Fibroblast of lung (primary cell): ENCODE measurements at places on chromosomes 13 and 19.

DNA sequence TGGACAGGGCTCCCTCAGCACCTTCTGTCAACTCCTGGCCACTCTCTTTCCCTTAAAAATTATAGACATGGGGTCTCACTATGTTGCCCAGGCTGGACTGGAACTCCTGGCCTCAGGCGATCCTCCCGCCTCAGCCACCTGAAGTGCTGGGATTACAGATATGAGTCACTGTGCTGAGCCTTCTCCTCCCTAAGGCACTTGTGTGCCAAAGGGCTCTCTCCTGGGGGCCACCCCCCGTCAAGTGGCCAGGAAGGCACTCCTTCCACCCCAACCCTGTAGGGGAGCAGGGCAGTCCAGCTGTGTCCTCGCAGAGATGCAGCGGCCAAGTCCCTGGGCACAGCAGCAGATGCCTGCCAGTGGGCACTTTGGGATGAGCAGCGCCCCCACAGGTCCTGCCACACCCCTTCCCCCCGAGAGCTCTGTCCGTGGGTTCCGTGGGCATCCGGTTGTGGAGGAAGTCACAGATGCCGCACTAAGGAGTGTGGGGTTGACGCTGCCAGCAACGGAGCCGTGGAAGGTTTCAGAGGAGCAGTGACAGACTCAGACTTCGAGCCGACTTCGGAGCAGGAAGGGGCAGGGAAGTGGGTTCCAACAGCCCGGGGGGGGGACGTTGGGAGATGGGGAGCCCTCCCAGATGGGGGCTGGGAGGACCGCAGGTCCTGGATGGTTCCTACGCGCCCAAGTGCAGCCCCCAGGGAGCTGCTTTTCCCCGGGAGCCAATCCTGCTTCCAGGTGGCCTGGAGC lies 3.3 kb upstream of the UQCR11 start:
- H3K27ac ChIP-seq = no peak overlapping the region
- H3K27me3 ChIP-seq = no peaks in the 10 kb centered on the region
- no peaks in the 10 kb centered on the region for H3K4me1 ChIP-seq
- DNase-seq = no peak
- no peak overlapping the region for H3K4me3 ChIP-seq
- peaks cover 24% of the 10 kb centered on the region for H3K36me3 ChIP-seq

- no peak for DNase-seq
- H3K27ac ChIP-seq = no peak overlapping the region
- H3K4me3 ChIP-seq = no peak overlapping the region
Measured at GRCh38 chr19:12543855-12544254, 7.4 kb downstream of the ZNF564 start.

- no peak overlapping the region for H3K4me3 ChIP-seq
Measured at GRCh38 chr13:94177041-94177440, 302.4 kb downstream of the DCT start.

GRCh38 chr19:49403404-49404187 lies 15.5 kb downstream of the KASH5 start:
- H3K27me3 ChIP-seq = peaks cover 10% of the 10 kb centered on the region
- no peaks in the 10 kb centered on the region for H3K36me3 ChIP-seq
- peak; percentile 16 for DNase-seq
- H3K27ac ChIP-seq = no peak overlapping the region
- no peaks in the 10 kb centered on the region for H3K4me1 ChIP-seq
- H3K4me3 ChIP-seq = no peak overlapping the region

DNA sequence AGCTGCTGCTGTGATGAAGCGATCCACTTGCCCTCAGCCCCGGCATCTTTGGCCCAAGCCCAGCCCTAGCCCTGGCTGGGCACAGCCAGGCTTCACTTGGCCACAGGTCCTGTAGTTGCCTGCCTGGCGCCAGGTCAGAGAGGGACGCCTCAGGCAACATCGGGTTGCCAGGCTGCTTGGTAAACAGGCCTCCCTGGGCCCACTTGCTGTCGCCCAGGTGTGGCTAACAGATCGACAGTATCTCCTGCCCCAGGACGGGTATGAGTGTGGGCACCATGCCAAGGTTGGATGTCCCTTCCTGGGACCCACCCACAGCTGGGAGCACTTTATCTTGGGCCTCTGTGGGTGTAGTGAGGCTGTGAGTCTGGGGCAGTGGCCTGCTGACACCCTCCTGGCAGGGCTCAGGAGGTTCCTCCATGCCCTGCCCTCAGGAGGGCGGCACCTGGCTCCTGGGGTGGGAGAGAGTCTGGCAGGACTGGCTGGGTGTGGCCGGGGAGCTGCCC lies 27.8 kb downstream of the CARM1 start:
- no peak overlapping the region for H3K4me3 ChIP-seq
- no peaks in the 10 kb centered on the region for H3K27me3 ChIP-seq
- no peak overlapping the region for H3K27ac ChIP-seq
- DNase-seq = no peak

GRCh38 chr19:46447824-46448223 lies 19.1 kb upstream of the PNMA8C start:
- no peak overlapping the region for H3K27ac ChIP-seq
- H3K27me3 ChIP-seq = no peaks in the 10 kb centered on the region
- no peaks in the 10 kb centered on the region for H3K4me1 ChIP-seq
- no peaks in the 10 kb centered on the region for H3K36me3 ChIP-seq
- no peak overlapping the region for H3K4me3 ChIP-seq

DNA sequence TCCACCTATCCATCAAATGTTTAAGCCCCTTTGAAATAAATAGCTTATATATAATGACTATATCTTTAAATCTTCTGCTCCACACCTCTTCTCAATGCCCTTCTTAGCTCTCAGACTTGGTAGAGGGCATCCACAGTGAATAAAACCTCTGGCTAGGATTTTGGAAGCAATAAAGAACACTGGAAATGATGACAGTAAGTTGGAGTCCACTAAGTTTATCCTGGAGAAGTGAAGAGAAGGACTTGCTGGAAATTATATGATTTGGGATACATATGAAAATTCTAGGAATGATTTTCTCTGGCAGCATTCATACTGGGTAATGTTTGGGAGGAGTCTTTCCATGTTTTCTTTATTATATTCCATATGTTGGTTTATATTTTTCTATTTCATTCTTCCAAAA lies 133.5 kb upstream of the KL start:
- H3K4me3 ChIP-seq = no peak overlapping the region
- H3K4me1 ChIP-seq = no peaks in the 10 kb centered on the region
- H3K27me3 ChIP-seq = no peaks in the 10 kb centered on the region
- H3K27ac ChIP-seq = no peak overlapping the region

DNA sequence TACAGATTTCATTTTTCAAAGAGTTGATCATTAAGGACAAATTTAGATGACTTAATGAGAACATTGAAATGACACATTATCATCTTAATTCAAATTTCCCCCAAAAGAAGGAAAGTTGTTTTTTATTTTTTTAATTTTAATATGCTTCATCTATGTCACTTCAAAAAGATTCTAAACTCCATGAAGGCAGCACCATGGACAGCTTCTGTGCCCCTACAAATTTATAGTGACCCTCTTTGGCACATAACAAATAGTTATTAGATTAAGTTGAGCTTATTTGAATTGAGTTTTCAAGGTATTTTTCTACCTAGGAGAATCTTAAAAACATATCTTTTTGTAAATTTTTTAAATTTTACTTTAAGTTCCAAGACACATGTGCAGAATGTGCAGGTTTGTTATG lies 198.6 kb downstream of the DCT start:
- H3K27ac ChIP-seq = no peak overlapping the region
- no peaks in the 10 kb centered on the region for H3K4me1 ChIP-seq
- no peak overlapping the region for H3K4me3 ChIP-seq
- H3K36me3 ChIP-seq = no peaks in the 10 kb centered on the region
- no peak for DNase-seq
- no peaks in the 10 kb centered on the region for H3K27me3 ChIP-seq

DNA sequence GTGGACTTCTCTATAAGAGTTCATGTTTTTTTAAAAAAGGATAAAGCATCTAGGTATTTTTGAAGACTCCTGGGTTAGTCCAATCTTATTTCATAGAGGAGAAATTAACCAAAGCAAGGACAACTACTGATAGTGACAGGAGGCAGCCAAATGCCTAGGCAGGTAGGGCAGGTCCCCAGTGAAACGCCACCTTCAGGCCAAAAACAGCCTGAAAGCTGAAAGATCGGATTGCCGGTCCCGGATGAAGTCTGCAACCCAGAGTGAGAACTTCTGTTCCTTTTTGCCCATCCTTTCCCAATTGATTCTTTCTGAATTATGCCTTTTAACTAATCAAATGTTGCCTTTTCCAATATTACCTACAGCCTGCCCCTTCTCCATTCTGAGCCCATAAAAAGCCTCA lies 6.1 kb upstream of the GGACT start:
- H3K27ac ChIP-seq = no peak overlapping the region
- peaks cover 2% of the 10 kb centered on the region for H3K4me1 ChIP-seq
- no peaks in the 10 kb centered on the region for H3K27me3 ChIP-seq
- no peak for DNase-seq

DNA sequence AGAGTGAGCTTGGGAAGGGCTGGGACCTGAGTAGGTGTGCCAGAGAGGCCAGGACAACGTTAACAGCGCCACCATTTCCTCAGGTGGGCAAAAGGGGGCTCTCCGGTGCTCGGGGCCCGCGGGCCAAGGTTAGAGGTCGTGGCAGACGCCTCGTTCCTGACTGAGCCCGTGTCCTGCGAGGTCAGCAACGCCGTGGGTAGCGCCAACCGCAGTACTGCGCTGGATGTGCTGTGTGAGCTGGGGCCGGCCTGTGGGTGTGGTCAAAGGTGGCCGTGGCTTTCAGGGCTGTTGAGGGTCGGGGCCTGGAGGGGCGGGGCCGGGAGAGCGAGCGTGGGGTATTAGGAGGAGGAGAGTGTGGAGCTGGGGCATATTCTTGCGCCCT lies 3.7 kb downstream of the KIRREL2 start:
- no peak overlapping the region for H3K4me3 ChIP-seq
- no peaks in the 10 kb centered on the region for H3K36me3 ChIP-seq

DNA sequence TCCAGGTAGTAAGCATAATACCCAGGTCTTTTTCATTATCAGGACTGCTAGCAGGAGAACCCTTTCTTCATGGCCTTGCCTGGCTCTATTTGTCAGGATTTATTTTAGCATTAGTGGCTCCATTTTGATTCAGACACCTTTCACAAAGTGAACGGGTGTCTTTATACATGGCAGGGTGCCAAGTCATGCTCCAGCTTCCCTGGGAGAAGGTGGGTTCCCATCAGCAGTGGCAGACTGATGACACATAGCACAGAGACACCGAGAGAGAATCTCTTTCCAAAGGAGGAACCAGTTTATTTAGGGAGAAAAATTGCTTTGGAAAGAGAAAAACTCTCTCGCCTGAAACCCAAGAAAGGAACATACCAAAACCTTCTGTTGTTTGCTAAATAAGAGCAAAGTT lies 135.3 kb upstream of the TMTC4 start:
- H3K27me3 ChIP-seq = no peaks in the 10 kb centered on the region
- H3K4me3 ChIP-seq = no peak overlapping the region
- no peak for DNase-seq
- H3K4me1 ChIP-seq = no peaks in the 10 kb centered on the region
- no peaks in the 10 kb centered on the region for H3K36me3 ChIP-seq
- no peak overlapping the region for H3K27ac ChIP-seq

DNA sequence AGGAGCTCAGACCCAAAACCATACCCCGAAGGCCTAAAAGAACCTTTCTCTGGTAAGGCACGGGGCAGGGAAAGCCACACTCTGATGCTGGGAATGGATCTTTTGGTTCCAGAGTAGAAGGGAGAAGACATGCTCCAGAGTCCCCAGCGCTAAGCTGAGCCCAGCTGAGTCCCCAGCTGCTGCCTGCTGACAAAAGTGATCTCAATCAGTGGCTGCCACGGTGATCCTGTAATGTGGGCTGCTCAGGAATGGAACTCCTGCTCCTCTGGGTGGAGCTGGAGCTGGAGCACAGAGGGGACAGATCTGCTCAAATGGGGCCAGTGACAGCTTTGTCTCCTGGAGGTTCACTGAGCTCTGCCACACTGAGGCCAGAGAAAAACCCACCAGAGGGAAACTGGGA lies 70.5 kb downstream of the MLLT1 start:
- H3K4me1 ChIP-seq = no peaks in the 10 kb centered on the region
- DNase-seq = no peak
- no peaks in the 10 kb centered on the region for H3K36me3 ChIP-seq
- H3K27ac ChIP-seq = no peak overlapping the region

DNA sequence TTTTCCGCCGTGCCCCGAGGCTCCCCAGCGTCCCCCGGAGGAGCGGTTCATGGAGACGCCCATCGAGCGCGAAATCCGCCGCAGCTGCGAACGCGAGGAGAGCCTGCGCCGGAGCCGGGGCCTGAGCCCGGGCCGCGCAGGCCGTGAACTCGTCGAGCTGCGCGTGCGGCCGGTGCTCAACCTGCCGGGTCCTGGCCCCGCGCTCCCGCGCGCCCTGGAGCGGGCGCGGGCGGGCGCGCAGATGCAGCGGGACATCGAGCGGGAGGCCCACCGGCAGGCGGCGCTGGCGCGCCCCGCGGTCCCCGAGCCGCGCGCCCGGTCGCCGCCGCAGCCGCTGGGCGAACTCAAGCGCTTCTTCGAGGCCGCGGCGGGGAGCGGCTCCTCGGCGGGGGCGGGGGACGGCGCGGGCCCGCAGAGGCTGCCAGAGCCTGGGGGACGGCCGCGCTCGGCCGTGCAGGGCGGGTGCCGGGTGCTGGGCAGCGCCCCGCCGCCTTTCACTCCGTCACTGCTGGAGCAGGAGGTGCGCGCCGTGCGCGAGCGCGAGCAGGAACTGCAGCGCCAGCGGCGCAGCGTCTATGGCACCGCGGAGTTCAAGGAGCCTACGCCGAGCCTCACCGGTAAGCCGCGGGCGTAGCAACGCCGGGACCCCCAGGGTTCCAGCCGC lies 807 bp downstream of the MISP3 start:
- no peaks in the 10 kb centered on the region for H3K36me3 ChIP-seq
- H3K27ac ChIP-seq = peak overlapping the region; percentile 47
- peaks cover 7% of the 10 kb centered on the region for H3K4me1 ChIP-seq
- DNase-seq = peak; percentile 83
- H3K4me3 ChIP-seq = peak overlapping the region; percentile 71
- no peaks in the 10 kb centered on the region for H3K27me3 ChIP-seq

DNA sequence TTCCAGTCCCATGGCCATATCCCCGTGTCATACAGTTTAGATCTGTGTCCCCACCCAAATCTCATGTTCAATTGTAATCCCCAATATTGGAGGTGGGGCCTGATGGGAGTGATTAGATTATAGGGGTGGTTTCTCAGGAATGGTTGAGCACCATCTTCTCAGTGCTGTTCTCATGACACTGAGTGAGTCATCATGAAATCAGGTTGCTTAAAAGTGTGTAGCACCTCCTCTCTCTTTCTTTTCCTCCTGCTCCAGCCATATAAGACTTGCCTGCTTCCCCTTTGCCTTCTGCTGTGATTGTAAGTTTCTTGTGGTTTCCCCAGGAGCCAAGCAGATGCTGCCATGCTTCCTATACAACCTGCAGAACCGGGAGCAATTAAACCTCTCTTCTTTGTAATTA lies 197.8 kb downstream of the NALCN start:
- no peak overlapping the region for H3K4me3 ChIP-seq
- no peaks in the 10 kb centered on the region for H3K36me3 ChIP-seq
- peak; percentile 12 for DNase-seq
- H3K27me3 ChIP-seq = no peaks in the 10 kb centered on the region
- no peaks in the 10 kb centered on the region for H3K4me1 ChIP-seq
